ENCODE measurements at places on chromosomes 3 and 15. TPM values are rescaled to one million over a fixed set of nuclear protein-coding genes. Genes with fewer than 3 reads are reported as not detected.

THRB gene
- 47.0 TPM for total RNA-seq

WDR93 gene
- 0.63 TPM for total RNA-seq

CLEC3B gene
- 14.7 TPM for total RNA-seq

TF gene
- total RNA-seq = 7.2 TPM

GOLGA6D gene
- not detected for total RNA-seq

C3orf80 gene
- total RNA-seq = 5.6 TPM

MCF2L2 gene
- 57.3 TPM for total RNA-seq

CHL1 gene
- 1,059 TPM for total RNA-seq

RBMS3 gene
- total RNA-seq = 11.6 TPM

USP4 gene
- total RNA-seq = 48.8 TPM

PROK2 gene
- 1.9 TPM for total RNA-seq

A4GNT gene
- total RNA-seq = not detected

HRG gene
- total RNA-seq = not detected

ABTB1 gene
- 16.6 TPM for total RNA-seq

CCR1 gene
- total RNA-seq = 0.94 TPM

SIDT1 gene
- 4.7 TPM for total RNA-seq

SEMA7A gene
- total RNA-seq = 59.2 TPM

PRRT3 gene
- total RNA-seq = 4.1 TPM

CCR9 gene
- total RNA-seq = not detected

CHCHD6 gene
- total RNA-seq = 49.5 TPM

LRCH3 gene
- total RNA-seq = 120 TPM

KLHL40 gene
- total RNA-seq = not detected

PARP6 gene
- total RNA-seq = 102 TPM

ABHD17C gene
- total RNA-seq = 13.5 TPM

RNF111 gene
- total RNA-seq = 49.1 TPM

RPLP1 gene
- 56.0 TPM for total RNA-seq

TMEM207 gene
- not detected for total RNA-seq

TGM4 gene
- total RNA-seq = not detected

ZMAT3 gene
- 9.7 TPM for total RNA-seq

ATP10A gene
- 2.5 TPM for total RNA-seq

CD200 gene
- total RNA-seq = 57.6 TPM

SI gene
- total RNA-seq = not detected

DAZL gene
- not detected for total RNA-seq

ZNF501 gene
- 25.0 TPM for total RNA-seq

FBXL2 gene
- 96.7 TPM for total RNA-seq

SACM1L gene
- 77.6 TPM for total RNA-seq

PLSCR5 gene
- not detected for total RNA-seq

ISLR2 gene
- total RNA-seq = 186 TPM

ACSBG1 gene
- 4.1 TPM for total RNA-seq

ACTRT3 gene
- 2.8 TPM for total RNA-seq

GATA2 gene
- 0.31 TPM for total RNA-seq

EIF2A gene
- 317 TPM for total RNA-seq

FANCD2OS gene
- total RNA-seq = not detected

IGSF10 gene
- 1.9 TPM for total RNA-seq

GRK7 gene
- total RNA-seq = 0.31 TPM

MELTF gene
- total RNA-seq = 3.4 TPM

SLCO2A1 gene
- total RNA-seq = 0.31 TPM

GABRR3 gene
- total RNA-seq = not detected

PEX5L gene
- 45.4 TPM for total RNA-seq

TM4SF1 gene
- 8.1 TPM for total RNA-seq

ZNF860 gene
- total RNA-seq = 5.3 TPM

SNTN gene
- not detected for total RNA-seq

FMN1 gene
- total RNA-seq = 4.7 TPM

CAND2 gene
- 25.7 TPM for total RNA-seq

PDZRN3 gene
- 96.4 TPM for total RNA-seq

GPR149 gene
- total RNA-seq = 1.9 TPM

TM6SF1 gene
- 15.0 TPM for total RNA-seq

ETV5 gene
- total RNA-seq = 51.6 TPM

DUT gene
- 41.3 TPM for total RNA-seq

SKOR1 gene
- total RNA-seq = 0.63 TPM

Measured in parietal lobe (tissue), 2 donors.